ENCODE measurements at places on chromosomes 13 and 19.

GRCh38 chr19:23241419-23241818 is 8.8 kb downstream of the ZNF724 start:
- DNase-seq, result no peak

DNA sequence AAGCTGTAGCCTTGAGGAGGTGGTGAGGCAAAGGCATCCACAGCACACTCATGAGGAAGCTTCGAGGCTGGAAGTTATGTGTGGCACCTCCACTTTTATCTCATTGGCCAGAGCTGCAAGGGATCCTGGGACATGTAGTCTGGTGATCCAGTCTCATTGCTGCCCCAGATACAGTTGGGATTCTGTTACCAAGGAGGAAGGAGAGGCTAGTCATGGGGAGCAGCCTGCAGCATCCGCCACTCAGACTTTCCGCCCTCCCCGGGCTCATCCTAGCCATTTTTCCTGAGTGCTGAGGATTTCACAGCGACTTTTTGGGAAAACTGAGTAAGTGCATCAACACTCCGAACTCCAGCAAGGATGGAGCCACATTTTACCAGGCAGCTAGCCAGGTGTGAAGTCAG is 74.4 kb downstream of the DPF1 start:
- DNase-seq, result no peak

DNA sequence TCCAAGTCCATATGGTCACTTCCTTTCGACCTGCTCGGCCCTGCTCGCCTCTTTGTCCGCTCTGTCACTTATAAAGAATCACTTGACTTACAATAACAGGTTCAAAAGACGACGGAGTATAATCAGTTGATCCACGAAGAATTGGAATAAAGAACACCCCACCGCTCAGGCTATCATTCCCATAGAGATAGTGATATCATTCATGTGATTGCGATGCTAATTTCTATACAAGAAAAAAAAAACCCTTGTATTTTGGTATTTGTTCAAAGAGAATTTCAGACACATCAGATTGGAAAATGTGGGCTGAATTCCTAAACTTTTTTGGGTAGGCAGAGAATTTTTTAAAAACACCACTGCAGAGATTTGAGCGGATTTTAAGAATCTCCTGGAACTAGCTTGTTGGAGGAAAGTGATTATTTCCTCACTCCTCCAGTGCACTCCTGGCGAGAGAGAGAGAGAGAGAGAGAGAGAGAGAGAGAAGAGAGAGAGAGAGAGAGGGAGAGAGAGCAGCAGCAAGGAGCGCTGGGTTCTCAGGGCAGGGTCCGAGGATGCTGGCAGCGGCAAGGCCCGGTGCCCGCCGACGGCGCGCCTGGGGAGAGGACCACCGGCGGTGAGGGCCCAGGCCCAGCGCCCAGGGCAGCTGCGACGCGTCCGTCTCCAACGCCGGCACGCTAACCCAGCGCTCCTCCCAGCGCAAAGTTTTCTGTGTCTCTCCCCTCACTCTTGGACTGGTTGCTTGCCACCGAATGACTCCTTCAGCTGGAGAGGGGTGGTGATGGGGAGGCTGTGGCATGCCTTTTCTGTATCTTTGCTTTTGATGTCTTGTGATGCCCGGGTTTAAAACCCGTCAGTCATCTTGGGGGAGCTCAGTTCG is 149.0 kb upstream of the ZNF536 start:
- no peak for DNase-seq

DNA sequence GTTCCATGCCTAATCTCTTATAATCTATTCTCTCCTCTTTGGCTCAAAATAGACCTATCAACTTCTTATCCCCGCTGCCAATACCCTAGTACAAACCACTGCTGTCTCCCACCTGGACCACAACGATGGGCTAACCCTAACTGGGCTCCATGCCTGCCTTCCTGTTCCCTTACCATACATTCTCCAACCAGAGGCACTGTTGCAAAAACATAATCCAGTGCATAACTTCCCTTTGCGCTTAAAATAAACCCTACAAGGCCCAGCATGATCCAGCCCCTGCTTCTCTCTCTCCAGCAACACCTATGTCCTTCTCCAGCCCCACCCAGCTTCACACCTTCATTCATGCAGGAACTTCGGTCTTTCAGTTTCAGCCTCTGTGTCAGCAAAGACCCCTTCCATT is 27.4 kb upstream of the CEBPA start:
- no peak for DNase-seq

- no peak for DNase-seq
Measured at GRCh38 chr19:1531587-1531986, 7.7 kb downstream of the PLK5 start.

GRCh38 chr19:16442386-16443276 is 29.1 kb downstream of the EPS15L1 start:
- DNase-seq, result no peak

GRCh38 chr13:101305981-101306411 is 110.3 kb downstream of the NALCN start:
- DNase-seq, result no peak

DNA sequence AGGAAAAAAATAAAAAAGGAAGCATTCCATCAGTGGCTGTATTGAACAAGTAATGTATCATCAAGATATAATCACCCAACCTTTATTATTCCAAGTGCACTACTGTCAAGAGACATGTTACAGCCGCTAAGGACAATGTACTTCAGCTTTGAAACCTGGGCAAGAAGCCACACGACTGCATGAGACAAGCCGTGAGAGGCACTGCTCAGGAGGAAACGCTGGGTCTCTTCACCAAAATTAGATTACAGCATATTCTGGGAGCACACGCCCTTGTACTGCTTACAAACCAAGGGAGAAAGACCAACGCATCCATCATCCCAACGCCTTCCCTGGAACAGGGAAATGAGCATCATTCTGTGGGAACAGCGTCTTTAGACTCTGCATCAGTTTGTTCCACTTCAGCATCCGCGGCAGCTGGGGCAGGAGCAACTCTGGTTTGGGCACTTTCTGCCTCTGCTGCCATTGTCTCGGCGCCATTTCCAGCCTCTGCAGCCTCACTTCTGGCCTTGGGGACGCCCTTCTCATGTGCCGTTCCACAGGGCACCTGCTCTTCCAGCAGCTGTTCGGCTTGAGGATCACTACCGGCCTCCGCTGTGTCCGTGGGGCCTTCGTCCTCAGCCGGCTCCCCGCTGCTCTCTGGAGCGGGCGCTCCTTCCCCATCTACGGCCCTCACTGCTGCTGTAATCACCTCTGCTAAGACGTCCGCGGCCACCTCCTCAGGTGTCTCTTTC is 22.4 kb upstream of the BRD4 start:
- DNase-seq, result no peak

GRCh38 chr13:106497079-106497478 is 38.4 kb downstream of the EFNB2 start:
- no peak for DNase-seq

- DNase-seq, result no peak
Measured at GRCh38 chr19:2517881-2518601, 42.1 kb downstream of the GADD45B start.

- no peak for DNase-seq
Measured at GRCh38 chr13:71395053-71395452, 472.0 kb downstream of the DACH1 start.

DNA sequence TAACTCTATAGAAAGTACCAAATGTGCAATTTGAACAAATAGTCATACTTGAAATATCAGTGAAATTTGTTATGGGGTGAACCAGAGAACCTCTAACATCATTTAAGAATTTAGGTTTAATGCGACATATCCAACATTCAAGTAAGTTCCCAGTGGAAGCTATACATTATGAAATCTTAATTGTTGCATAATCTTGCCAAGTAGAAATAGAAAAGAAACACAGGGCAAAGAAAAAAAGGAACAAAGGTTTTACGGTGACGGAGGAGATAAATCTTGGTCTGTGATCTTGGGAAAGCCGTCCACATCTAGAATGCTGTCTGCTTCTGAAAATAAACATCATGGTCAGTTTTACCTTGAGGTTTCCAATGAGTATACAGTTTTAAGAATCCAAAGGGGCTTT is 445.7 kb downstream of the RFC3 start:
- no peak for DNase-seq

DNA sequence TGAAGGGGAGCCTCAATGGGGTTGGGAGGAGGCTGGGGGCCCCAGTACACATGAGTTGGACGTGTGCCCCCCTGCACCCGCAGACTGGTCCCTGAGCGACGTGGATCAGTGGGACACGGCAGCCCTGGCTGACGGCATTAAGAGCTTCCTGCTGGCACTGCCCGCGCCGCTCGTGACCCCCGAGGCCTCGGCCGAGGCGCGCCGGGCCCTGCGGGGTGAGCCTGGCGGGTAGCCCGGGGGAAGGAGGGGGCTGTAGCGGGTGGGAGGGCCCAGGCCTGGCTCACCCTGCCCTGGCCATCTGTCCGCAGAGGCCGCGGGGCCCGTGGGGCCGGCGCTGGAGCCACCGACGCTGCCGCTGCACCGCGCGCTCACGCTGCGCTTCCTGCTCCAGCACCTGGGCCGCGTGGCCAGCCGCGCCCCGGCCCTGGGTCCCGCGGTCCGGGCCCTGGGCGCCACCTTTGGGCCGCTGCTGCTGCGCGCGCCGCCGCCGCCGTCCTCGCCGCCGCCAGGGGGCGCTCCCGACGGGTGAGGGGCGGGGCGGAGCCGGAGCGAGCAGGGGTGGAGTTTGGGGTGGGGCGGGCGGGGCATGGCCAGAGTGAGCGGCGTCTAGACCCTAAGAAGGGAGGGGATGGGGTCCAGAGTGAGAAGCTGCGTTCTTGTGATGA is 8.1 kb downstream of the PIK3R2 start:
- DNase-seq, result no peak

DNA sequence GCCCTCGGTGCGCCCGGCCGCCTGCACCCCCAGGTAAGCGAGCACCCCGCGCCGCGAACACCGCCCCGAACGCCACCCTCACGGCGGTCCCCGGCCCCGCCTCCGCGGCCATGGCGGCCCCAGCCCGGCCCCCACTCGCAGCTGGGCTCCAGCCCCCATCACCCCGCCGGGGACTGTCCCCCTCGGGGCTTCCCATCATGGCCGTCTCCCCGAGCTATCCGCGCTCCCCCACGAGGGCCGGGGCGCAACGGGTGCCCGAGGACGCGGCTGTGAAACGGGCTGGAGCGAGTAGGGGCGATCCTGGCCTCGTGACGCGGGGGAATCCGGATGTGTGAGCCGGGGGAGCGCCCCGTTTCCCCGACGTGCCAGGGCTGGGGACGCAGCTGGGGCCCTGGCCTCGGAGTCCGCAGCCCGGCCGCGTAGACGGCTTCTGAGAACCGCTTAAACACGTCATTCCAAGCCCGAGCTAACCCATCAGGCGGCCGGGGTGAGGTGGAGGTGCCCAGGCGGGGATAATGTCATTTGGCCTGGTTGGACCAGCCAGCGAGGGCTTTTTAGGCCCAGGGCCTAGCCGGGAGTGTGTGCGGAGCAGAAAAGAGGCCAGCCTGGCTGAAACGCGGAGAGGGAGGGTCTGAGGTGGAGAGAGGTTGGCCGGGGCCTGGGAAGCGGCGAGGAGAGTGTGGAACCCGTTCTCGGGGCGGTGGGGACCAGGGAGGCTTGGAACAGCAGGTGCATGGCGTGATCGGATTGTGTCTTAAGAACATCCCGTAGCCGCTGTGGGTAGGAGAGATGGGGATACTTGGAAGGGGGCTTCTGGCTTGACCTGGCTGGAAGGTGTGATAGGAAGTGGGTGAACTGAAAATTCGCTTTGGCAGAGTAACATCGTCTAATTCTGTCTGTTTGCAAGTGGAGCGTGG is 550 bp downstream of the CERS4 start:
- no peak for DNase-seq

DNA sequence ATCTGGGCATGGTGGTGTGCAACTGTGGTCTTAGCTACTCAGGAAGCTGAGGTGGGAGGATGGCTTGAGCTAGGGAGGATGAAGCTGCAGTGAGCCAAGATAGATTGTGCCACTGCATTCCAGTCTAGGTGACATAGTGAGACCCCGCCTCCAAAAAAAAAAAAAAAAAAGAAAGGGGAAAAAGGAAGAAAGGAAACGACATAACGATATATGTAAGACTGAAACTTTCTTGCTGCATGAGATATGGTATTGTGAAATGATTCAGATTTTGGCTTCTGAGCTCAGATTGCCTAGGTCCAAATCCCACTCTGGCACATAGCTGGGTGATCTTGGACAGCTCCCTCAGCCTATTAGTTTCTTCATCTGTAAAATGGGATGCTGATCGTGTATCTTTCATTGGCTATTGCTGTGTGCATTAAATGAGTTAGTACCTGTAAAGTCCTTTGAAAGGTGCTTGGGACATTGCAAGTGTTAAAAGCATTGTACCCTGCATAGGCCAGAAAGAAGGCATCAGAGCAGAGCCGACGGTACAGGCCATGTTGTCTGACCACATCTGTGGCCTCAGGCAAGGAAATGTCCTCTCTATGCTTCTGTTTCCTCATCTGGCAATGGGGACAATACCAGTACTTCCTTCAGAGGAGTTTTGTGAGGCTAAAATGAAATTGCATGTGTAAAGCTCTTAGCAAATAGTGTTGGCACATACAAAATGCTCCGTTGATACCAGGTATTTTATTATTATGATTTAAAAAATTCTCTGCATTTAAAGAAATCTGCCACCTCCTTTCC is 32.6 kb upstream of the SLC46A3 start:
- no peak for DNase-seq

DNA sequence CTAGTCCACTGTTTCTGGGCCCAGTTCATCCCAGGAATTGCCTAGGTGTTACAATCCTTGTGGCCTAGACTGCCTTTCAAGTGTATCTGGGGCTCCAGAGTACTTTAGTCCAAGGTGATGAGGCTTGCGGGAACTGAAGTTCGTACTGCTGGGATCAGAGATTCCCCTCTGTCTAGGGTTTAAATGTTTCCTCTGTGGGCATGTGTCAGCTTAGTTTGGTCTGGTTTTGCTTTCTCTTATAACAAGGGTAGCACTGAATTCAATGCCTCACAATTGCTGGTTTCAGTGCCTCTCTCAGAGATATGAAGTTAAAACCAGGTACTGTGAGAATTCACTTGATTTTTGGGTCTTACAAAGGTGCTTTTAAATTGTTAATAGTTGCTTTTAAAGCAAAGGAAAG is 30.8 kb downstream of the RGCC start:
- no peak for DNase-seq

DNA sequence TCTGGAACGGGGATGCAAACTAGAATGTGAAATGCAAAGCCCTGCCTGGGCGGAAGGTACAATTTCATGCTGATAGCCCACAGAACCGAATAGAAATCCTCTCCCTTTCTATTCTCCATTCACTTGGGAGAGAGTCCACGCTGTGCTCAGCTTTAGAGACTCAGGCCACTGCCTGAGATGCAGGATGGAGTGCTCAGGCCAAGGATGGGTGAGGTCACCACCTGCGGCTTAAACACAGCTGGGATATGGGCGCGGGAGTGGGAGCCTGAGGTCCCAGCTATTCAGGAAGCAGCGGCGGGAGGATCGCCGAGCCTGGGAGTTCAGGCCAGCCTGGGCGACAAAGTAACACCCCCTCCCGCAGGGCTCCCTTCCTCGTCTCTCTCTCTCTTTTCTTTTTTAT is 446 bp upstream of the ZNF83 start:
- DNase-seq, result no peak

GRCh38 chr19:47729799-47730520 is 15.4 kb upstream of the NOP53 start:
- peak; percentile 20 for DNase-seq

DNA sequence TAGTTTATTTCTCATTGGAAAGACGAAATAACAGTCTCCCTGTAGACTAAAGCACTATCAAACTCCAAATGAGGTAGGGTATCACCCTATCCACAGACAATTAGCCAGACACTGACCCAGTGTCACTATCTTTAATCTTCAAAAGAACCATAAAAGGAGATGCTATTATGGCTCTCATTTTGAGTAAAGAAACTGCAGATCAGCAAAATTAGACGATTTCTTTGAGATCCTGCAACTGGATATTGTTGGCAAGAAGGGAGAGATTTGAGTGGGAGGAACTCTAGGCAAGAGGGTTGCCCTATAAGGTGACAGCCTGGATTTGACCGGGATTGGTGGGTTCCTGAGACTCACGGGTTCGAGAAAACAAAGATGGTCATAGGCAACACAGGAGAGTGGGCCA is 71.2 kb downstream of the PCDH9 start:
- DNase-seq, result no peak

- DNase-seq, result no peak
Measured at GRCh38 chr13:93976528-93976927, 503.0 kb downstream of the DCT start.

All from caudate nucleus (tissue), 63 donors.